ENCODE measurements at places on chromosomes 13 and 19.

DNA sequence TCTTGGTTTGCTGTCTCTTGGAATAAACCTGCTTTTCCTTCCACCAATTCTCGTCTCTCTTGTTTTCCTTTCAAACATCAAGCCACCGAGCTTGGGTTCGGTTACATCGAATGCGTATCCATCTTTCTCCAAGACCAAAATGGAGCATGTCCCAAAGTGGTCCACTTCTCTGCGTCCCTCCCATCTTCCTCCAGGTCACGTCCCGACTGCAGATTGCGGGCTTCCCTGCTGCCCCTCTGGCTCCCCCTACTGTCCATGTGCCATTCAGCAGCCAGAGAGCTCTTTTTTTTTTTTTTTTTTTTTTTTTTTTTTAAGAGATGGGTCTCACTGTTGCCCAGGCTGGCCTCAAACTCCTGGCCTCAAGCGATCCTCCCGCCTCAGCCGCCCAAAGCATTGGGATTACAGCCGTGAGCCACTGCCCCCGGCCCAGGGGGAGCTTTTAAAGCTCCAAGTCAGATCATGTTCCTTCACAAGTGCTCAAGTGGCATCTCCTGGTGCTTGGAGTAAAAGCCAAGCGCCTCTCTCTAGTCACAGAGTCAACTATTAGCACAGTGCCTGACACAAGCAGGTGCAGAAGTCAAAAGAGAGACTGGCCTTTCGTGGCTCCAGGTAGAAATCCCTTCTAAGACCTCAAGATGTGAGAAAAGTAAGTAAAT is 10.0 kb downstream of the COL5A3 start:
- peak; percentile 74 for DNase-seq

- DNase-seq, result no peak
Observed at GRCh38 chr19:43905897-43906296, 29.2 kb downstream of the ZNF45 start.

DNA sequence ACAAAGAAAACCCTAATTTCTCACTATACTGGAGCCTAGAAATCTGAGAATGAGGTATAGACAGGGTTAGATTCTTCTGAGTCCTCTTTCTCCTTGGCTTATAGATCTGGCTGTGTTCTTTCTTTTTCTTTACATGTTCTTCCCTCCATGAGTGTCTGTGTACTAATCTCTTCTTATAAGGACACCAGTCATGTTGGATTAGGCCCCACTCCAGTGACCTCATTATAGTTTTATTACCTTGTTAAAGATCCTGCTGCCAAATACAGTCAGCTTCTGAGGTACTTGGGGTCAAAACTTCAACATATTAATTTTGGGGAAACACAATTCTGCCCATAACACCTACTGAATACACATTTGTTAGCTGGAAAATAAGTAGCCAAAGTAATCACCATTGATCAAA is 302.6 kb downstream of the PCDH9 start:
- no peak for DNase-seq

GRCh38 chr13:42064259-42064658 is 15.8 kb downstream of the DGKH start:
- DNase-seq, result no peak

DNA sequence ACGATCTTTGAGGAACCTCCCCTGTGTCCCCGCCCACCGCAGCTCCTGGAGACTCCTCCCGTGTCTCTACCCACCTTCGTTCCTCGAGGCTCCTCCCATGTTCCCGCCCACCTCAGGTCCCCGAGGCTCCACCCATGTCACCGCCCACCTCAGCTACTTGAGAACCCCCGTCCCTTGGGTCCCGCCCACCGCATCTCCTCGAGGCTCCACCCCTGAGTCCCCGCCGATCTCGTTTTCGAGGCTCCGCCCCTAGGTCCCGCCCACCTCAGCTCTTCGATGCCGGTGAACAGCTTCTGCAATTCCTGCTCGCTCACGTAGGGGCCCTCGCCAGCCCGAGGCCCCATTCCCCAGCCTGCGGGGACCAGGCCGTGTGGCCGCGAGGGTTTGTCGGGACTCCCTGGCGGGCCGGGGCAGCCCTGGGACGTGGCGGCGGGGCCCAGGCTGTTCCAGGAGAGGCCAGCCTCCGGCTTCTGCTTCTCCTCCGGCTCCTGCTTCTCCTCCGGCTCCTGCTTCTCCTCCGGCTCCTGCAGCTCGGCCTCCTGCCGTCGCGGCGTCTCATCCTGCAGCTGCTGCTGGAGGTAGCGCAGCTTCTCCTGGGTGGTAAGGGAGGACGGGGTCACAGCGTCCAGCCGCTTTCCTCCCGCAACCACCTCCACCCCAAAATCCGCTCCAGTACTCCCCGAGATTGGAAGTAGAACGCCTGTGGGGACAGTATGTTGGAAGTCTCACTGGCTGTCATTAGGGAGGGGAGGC is 16.7 kb downstream of the TSKS start:
- peak; percentile 39 for DNase-seq

- no peak for DNase-seq
Observed at GRCh38 chr19:51789061-51789795, 5.7 kb upstream of the FPR3 start.

- DNase-seq, result no peak
Observed at GRCh38 chr13:81283062-81283461, 942.1 kb upstream of the SPRY2 start.

DNA sequence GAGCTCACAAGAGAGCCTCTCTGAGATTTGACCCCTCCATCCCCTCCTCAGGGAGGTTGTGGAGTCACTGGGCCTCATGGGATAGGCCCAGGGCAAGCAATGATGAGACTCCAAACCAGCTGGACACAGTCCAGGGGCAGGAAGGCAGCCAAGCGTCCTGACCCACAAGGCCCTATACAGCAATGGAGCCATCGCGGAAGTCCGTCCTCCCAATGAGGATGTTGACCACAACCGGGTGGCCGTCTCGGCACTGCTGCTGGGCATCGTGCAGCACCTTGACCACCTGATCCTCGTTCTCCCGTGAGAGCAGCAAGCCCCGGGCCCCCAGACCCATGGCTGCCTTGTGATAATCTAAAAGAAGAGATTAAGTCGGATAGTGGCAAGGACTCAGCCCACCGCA is 7.9 kb downstream of the SYDE1 start:
- DNase-seq, result no peak

DNA sequence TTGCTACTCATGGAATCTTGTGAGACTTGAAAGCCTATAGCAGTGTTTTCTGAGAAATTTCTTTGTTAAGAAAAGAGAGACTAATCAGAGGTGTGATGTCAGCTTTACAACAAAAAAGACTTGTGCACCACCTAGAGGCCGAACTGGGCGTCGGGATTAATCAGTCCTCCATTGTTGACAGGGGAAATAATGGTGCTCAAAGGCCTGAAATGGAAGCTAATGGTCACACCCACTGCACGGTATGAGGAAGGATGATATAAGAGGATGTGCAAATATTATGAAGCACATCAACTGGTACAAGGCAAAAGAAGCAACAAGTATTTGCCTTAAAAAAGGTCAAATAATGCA is 480.2 kb upstream of the MIR17HG start:
- peak; percentile 8 for DNase-seq

GRCh38 chr13:97224544-97225300 is 2.6 kb downstream of the MBNL2 start:
- DNase-seq, result no peak

GRCh38 chr19:30701178-30701577 is 329.0 kb downstream of the ZNF536 start:
- no peak for DNase-seq

- no peak for DNase-seq
Observed at GRCh38 chr19:28400953-28401671, 811.8 kb downstream of the UQCRFS1 start.

GRCh38 chr13:38824342-38824741 is 137.5 kb downstream of the FREM2 start:
- DNase-seq, result no peak

DNA sequence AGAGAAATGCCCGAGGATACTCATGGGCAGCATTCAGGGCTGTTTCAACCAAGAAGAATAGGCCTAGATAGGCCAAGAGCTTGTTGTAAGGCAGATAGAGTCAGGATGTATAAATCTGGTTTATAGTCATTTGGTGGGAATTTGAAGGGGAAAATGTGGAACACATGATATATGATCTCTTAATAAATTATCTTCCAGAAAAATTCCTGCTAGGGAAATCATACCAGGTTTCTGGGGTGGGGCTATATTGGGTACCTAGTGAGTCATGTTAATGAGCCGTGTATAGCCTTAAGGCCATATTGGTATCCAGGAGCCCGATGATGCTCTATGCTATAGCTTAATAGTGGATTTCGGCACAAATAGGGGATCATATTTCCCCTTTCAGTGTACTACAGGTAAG is 51.5 kb upstream of the HTR2A start:
- no peak for DNase-seq

DNA sequence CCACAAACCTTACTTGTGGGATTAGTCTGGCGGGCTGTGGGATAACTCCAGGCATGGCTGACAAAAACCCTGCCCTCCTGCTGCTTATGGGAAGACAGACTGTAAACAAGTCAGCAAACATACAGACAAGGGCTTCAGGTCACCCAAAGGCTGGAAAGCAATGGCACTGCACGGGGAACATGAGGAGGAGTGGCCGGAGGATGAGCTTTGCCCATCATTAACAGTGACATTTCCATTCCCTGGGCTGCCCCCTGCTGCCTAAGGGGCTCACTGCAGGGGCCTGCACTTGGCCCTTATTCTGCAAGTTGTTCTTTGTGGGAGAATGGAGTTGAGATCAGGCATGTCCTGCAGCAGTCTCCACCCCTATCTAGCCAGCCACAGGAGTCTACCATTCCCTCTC is 91.3 kb downstream of the UQCRFS1 start:
- no peak for DNase-seq

DNA sequence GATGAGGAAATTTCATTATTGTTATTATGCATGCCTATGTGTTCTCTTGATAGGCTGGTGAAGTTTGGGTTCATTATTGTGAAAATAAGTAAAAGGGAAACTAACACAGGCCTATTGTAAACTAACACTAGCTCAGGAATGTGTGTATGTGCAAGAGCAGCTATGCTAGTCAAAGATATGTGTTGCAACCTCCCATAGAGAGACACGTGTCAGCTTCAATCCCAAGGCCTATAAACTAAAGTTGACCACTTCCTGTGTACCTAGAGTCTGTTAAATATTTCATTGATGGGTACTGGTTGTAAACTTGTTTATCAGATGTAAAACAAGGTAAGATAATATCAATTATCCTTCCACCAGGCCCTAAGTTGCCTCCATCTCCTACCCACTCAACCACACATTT is 44.7 kb upstream of the ZNF30 start:
- DNase-seq, result no peak

DNA sequence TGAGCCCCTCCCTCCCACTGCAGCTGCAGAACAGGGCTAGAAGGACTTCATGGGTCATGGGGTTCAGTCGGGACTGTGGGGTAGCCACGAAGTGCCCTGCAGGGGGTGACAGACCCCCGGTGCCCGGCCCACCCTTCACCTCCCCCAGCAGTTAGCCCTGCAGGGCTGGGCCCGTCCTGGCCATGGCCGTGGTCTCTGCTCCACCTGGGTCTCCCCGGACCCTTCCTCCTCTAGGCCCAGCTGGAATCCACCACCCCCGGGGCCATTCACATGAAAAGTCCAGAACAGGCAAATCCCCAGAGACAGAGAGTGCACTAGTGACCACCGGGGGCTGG is 17.3 kb downstream of the MKNK2 start:
- no peak for DNase-seq

GRCh38 chr19:34828156-34828555 is 55.1 kb upstream of the ZNF599 start:
- no peak for DNase-seq

DNA sequence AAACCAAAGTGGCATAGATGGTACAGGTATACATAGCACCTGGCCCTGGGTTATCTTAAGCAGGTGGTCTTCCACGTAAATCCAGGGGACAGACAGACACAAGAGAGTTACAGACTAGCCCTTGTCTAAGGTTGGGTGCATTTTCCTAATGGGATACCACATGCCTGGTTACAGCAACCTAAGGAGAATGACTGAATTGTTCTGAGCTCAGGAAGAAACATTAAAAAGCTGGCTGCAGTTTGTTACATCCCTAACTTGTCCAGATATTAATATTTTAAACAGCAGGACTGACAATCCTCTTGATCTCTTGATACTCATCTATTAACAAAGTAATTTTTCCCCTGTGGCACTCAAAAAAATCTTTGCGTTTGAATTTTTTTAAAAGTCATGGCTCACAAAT is 102.2 kb upstream of the SERP2 start:
- no peak for DNase-seq

GRCh38 chr13:111395511-111396393 is 75.3 kb downstream of the TEX29 start:
- no peak for DNase-seq

GRCh38 chr13:113777311-113778260 is 18.6 kb downstream of the TMEM255B start:
- no peak for DNase-seq

- DNase-seq, result no peak
Observed at GRCh38 chr13:20442798-20443381, 82.8 kb downstream of the CRYL1 start.

DNA sequence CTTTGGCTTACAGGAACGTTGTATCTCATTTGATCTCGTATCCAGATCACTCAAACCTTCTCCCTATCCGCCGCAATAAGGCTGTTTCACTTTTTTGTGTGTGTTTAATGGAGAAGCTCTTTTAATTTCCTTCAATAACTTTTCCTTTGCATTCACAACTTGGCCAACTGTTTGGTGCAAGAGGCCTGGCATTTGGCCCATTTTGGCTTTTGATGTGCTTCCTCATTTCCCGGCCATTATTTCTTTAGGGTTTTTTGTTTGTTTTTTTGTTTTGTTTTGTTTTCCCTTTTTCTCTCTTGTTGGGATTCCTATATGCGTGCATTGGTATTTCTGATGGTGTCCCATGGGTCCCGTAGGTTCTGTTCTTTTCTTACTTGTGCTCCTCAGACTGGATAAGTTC is 6.1 kb upstream of the UPF3A start:
- DNase-seq, result no peak

DNA sequence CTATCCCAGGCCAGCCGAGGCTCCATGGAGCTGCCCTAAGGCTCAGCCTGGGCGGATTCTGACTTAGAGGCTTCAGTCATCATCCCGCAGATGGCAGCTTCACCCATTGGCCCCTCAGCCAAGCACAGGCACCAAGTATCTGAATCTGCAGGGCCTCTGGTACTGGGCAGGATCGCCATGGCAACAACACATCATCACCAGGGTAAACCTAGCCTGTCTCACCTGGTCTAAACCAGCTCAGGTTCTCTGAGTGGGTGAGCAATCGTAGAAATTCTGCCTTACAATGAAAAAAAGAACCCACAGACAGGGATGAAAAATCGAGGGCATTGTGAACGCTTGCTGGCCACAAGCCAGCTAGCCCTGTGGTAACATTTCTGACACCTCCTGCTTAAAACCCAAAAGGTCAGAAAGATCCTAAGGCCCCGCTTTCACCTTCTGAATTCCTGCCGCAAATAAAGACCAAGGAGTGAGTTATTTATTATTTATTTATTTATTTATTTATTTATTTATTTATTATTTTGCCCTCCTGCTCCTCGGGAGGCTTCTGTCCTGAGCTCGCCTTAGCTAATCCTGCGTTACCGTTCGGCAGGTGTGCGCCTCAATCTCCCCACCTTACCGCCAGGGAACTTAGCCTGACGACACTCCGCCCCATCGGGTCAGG is 12.0 kb upstream of the CEACAM21 start:
- DNase-seq, result no peak
